ENCODE measurements at places on chromosomes 11 and 22.

- DNase-seq: no peak
Observed at GRCh38 chr11:17767914-17768313, 33.3 kb downstream of the KCNC1 start.

DNA sequence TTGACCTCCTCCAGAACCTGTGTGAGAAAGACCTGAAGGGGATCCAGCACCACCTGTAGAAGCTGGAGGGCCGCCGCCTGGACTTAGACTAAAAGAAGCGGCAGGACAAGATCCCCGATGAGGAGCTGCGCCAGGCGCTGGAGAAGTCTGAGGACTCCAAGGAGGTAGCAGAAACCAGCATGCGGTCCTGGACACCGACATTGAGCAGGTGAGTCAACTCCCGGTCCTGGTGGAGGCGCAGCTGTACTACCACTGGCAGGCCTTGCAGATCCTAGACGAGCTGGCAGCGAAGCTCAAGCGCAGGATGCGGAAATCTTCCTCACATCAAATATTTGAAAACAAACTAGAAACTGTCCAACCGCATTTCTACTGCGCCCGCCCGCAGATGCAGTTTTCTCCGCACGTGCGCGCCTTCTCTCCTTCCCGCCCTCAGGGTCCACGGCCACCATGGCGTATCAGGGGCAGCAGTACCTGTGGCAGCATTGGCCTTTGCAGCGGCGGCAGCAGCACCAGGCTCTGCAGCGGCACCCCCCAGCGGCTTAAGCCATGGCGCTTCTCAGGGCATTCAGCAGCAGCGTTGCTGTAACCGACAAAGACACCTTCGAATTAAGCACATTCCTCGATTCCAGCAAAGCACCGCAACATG lies 10.2 kb downstream of the CLDN25 start:
- no peak for DNase-seq

- DNase-seq: no peak
Observed at GRCh38 chr22:43370036-43370435, 26.9 kb upstream of the SCUBE1 start.

- DNase-seq: no peak
Observed at GRCh38 chr11:48063424-48063978, 83.1 kb downstream of the PTPRJ start.

DNA sequence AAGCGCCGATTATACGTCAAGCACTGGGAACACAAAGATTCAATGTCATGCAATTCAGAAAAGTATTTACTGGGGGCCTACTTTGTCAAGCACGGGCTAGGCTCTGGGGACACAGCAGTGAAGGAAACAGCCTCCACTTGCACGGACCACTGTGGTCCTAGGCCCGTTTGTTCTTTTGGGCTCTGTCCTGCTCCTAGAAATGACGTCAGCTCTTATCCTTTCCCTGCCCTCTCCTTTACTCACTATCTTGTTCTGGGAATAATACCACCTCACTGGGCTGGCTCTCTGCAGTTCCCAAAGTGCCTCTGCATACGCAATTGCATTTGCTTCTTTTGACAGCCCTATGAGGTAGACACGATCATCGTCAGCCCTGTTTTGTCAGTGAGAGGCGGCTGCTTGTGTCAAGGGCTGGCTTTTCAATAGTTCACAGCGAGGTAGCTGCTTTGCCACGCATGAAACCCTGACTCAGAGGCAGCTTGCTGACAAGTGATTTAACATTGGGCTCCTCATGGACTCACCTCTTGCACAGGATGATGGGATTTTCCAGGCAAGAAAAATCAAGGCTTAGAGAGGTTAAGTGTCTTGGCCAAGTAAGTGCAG lies 22.9 kb upstream of the IGSF22 start:
- DNase-seq: no peak

DNA sequence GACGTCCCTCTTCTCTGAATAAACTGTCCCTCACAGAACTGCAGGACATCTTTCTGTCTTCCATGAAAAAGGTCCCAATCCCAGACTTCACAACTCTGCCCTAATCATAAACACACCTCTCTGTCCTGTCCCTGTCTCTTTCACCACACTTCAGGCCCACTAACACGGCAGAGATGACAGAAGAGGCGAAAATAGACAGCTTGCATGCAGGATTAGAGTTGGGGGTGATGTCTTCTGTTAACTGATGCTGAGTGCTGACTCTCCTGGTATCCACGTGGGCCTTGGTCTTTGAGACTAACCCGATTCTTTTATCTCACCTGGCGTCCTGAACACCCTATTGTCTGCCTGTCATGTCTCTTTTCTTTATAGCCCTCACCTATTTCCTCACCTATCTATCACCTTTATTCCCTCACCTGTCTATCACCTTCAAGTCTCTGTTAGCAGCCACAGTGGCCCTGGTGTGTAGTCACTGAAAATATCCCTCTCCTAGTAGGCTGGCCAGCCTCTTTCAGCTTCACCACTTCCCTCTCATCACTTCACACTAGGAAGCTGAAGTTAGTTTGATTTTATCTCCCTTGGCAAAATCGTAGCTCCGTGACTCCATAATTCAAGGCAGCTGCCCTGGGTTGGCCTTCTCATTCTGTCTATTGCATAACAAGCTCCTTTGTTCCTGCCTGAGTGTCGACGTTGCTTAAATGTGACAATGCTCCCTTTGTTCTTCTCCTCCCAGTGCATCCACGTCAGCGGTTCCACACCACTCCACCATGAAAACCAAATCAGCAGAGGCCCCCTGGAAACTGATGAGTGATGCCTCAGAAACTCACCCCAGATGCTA lies 30.6 kb upstream of the DRD2 start:
- DNase-seq: no peak

- no peak for DNase-seq
Observed at GRCh38 chr11:45806937-45807791, 2.2 kb downstream of the SLC35C1 start.

DNA sequence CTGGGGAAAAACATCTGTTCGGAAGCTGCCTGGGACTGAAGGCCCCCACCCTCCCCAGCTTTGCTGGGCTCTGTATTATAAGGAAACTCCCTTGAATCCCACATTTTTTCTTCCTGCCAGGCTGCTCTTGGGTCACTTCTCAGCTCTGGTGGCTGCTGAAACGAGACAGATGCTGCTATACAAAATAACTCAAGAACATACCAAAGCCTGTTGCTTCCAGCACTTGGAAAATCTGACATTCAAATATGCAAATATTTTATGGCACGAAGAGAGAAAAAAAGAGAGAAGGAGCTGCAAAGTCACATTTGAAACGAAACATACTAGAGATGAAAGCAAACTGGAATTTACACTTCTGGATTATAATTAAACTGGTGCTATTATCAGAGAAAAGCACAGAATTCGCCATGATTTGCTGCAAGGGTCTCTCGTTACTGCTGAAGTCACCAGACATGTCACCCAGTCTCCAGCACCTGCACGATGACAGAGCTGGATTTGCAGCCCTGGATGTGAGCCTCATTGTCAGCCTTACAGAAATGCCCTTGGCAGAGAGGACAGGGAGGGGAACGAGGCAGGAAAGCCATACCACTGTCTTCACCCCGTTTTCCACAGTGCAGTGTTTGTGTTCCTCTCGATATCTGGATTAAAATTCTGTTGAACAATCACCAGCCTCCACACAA lies 47.9 kb upstream of the IGSF9B start:
- no peak for DNase-seq

- no peak for DNase-seq
Observed at GRCh38 chr11:125404157-125404810, 91.8 kb downstream of the FEZ1 start.

- no peak for DNase-seq
Observed at GRCh38 chr22:47111626-47112581, 349.5 kb downstream of the TBC1D22A start.

- no peak for DNase-seq
Observed at GRCh38 chr11:86983021-86983488, 27.9 kb upstream of the FZD4 start.

- no peak for DNase-seq
Observed at GRCh38 chr11:39036021-39036420, 2423.4 kb downstream of the LRRC4C start.

DNA sequence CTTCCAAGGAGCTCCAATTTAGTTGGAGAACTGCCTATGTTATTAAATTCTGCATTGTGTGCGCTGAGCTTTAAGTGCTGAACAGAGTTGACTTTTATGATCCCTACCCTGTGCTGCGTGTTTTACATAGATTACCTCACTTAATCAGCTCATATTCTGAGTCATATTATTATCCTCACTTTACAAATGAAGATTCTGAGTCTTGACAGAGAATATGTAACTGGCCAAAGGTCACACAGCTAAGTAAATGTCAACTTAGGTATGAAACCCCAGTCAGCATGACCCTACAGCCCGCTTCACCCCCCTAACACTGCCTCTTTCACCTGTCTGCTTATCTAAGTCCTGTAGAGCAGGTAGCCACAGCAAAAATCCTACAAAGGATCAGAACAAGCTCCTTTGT lies 19.8 kb upstream of the TMPRSS5 start:
- no peak for DNase-seq

- no peak for DNase-seq
Observed at GRCh38 chr11:126599217-126599897, 243.9 kb downstream of the ST3GAL4 start.

DNA sequence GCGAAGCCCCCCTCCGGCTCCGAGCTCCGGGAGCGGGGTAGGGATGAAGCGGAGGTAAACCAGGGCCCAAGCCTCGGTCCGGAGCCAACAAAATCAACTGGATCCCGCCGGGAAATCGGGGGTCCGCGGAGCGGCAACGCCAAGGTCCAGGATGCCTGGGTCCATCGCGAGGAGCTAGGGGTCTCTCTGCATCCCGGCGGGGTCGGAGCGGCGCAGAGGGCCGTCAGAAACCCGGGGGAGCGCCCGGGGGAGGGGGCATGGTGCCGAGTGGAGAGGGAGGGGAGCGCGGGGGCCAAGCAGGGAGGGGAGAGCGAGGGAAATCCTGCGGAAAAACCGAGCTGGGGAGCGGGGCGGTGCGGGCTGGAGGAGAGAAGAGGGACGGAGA lies 51.8 kb downstream of the SLC22A12 start:
- DNase-seq: no peak

GRCh38 chr11:96486890-96487611 lies 97.2 kb downstream of the JRKL start:
- DNase-seq: no peak

DNA sequence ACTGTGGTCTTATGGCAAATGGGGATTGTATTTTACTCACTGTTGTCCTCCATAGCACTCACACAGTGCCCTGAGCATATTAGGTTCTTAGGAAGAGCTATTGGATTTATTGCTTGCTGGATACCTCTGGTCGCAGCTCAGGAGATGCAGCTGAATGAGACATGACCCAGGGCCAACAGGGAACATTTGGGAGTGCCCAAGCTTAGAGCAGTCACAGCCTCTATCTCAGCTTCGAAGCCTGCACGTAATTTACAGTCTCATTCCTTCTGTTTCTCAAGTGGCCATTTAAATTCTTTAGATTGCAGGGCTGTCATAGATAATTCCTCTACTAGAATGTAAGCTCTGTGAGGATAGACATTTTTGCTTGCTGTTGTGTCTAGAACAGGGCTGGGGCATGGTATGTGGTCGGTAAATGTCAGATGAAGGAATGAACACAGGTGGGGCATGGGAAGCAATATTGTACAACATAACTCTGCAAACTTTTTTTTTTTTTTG lies 192.8 kb downstream of the GRIK4 start:
- DNase-seq: no peak

Data from activated T-helper 9 cell treated with anti-CD3 and anti-CD28 coated beads, Interleukin-2, amount 50 U/mL, for 16 hours (primary cell).